ENCODE measurements at places on chromosomes 5 and 9. TPM values are rescaled to one million over a fixed set of nuclear protein-coding genes. Genes with fewer than 3 reads are reported as not detected.

The IL31RA gene
- total RNA-seq: 0.89 TPM

The STC2 gene
- total RNA-seq: 5.4 TPM

The AMBP gene
- not detected for total RNA-seq

The SPIN1 gene
- total RNA-seq: 60.3 TPM

The SARDH gene
- 0.98 TPM for total RNA-seq

The PROP1 gene
- not detected for total RNA-seq

All from suprapubic skin (tissue), 4 donors.